Germinal center (tissue), 1 donor: ENCODE measurements at places on chromosomes 3 and 15.
A peak's percentile ranks its signal among the peaks of the same experiment; 100 is the strongest.

- DNase-seq: no peak
These were observed 70.0 kb downstream of the FOXP1 start for GRCh38 chr3:71513515-71513914.

DNA sequence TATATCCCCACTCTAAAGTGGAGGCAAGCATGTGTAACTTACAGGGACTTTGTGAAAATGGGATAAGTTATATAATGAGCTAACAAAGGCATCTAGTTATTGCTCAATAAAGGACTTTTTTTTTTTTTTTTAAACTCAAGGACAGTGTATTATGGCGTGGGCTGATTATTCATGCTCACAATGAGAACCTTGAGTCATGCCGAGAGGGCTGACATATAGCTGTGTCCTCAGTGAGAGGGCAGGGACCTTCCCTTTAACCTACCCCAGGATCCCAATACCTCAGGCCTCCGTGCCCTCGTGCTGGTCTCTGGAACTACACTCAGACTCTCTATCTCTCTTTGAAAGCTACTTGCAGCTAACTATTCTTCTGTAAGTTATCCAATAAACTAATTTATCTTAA lies 319.9 kb upstream of the ICE2 start:
- no peak for DNase-seq

DNA sequence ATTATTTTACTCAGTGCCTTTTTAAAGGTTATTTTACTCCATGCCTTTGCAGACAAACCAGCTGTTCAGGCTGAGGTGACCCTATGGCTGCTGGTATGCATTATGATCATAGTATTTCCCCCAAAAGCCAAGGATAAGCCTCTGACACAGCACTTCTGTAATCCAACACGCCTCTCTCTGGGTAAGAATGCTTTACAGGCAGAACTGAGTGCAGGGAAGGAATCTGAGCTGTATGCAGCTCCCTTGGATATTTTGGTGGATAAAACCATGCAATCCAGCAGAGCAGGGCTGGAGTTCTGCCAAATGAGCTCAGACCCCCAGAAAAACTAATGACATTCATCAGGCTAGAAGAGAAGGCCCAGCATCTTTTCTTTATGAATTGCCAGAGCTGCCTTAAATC lies 11.7 kb upstream of the MAP1A start:
- DNase-seq: no peak

- DNase-seq: no peak
These were observed 86.4 kb upstream of the THBS1 start for GRCh38 chr15:39494462-39494861.

DNA sequence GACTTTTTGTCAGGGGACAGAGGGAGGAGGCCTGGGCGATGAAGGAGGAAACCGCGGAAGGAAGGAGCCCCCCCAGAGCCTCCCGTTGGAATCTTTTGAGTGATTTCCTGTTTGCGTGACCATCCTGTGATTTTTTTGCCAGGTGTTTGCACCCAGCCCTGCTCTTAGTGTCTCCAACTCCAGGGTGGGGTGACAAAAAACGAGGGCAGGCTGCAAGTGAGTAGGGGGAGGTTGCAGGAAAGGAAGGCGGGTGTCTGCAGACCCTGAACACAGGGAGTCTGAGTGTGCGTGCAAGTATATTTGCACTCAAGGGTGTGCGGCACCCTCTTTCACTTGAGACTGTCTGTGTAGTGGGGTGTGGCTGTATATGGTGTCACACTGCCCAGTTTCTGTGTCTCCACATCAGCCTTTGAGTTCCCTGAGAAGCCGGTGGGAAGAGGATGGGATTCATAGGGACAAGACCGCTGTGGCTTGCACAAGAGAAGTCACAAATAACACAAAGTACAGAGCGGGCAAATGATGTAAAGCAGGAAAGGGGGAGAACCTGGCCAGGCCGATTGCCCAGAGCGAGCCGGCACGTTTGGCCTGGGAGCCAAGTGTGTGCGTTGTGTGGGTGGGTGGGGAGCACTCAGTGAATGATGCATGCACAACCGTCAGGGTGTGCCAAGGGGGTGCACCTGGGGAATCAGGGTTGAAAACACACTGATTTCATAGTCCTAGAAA lies 6.6 kb downstream of the ISLR2 start:
- DNase-seq: no peak

GRCh38 chr3:49794926-49795905 lies 4.5 kb downstream of the CDHR4 start:
- DNase-seq: no peak

GRCh38 chr3:69906351-69906966 lies 93.1 kb upstream of the SAMMSON start:
- DNase-seq: no peak

- DNase-seq: no peak
These were observed 264.3 kb upstream of the ZPLD1 start for GRCh38 chr3:102170545-102170944.

GRCh38 chr3:30355622-30356021 lies 250.8 kb upstream of the TGFBR2 start:
- DNase-seq: no peak

DNA sequence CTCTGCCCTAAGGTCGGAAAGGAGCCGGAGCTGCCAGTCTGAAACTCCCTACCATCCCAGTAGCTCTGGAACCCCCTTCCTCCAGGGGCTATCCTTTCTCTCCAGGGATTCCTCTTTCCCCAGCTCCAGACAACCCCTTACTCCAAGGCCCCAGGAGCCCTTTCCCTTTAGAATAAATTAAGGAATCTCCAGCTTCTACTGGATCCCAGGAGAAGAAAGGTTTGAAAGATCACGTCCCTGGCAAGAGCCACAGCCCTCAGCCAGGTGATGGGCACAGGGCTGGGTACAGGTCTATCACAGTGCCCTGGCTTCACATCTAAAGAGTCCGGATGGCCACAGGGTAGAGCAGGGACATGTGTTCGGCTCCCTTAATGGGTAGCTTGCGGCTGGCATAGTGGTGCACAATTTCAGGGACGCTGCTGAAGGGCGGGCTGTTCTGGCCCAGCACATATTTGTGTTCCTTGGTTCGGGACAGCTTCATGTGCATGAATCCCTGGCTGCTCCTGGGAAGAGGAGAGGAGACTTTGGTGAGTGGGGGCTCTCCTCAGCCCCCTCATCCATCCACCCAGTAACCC lies 20.0 kb downstream of the SHF start:
- no peak for DNase-seq

- no peak for DNase-seq
These were observed 45.1 kb downstream of the SCAP start for GRCh38 chr3:47430606-47431005.

GRCh38 chr3:186251948-186252619 lies 110.0 kb downstream of the DGKG start:
- no peak for DNase-seq

DNA sequence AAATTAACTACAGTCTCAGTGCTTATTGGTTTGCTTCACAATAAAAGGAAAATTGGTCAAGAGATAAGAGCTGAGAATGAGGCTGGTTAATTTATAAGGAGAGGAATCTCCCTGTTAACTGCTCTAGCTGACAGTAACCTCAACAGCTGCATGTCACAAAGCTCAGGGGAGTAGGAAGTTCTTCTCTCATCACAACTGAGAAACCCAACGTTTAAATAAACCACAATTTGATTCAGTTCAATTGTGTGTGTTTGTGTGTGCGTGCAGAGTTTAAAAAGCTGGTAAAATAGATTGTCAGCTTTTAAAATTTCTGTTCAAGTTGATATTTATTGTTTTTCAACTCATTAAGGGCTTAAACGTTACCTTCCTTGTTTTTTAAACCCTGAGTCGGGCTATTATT lies 3.5 kb upstream of the TGFBR2 start:
- no peak for DNase-seq

GRCh38 chr3:39933986-39934693 lies 124.7 kb downstream of the MYRIP start:
- no peak for DNase-seq

GRCh38 chr15:87477737-87478686 lies 778.5 kb downstream of the NTRK3 start:
- DNase-seq: no peak

DNA sequence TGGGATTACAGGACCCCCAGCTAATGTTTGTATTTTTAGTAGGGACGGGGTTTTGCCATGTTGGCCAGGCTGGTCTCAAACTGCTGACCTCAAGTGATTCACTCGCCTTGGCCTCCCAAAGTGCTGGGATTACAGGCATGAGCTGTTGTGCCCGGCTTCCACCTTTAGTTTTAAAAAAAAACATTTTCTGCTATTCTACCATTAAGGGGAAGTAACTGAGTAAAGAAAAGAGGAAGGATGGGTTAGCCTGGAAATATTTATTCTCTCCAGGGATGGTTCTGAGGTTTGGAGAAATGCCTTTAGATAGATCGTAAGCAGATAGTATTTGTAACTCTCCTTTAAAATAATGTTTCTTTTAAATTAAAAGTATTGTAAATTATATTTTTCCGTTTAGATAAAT lies 3.1 kb downstream of the AP4E1 start:
- peak; percentile 8 for DNase-seq

DNA sequence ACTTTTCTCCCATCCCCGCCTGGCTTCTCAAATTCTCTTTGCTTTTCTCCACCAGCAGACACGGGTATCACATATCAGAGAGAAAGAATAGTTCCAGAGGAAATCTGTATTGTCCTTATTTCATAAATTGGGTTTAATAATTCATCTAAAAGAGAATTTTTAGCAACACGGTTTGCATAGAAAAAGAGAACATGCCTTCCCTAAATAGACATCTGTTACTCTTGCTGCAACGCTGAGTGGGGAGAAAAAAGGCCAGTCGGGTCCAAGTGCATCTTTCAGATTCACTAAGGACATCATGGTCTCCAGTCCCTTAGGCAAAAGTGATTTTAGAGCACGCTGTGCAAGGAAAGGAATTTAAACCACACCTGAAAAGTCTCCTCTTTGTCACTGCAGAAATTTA lies 201.3 kb downstream of the ABHD5 start:
- DNase-seq: peak; percentile 40

DNA sequence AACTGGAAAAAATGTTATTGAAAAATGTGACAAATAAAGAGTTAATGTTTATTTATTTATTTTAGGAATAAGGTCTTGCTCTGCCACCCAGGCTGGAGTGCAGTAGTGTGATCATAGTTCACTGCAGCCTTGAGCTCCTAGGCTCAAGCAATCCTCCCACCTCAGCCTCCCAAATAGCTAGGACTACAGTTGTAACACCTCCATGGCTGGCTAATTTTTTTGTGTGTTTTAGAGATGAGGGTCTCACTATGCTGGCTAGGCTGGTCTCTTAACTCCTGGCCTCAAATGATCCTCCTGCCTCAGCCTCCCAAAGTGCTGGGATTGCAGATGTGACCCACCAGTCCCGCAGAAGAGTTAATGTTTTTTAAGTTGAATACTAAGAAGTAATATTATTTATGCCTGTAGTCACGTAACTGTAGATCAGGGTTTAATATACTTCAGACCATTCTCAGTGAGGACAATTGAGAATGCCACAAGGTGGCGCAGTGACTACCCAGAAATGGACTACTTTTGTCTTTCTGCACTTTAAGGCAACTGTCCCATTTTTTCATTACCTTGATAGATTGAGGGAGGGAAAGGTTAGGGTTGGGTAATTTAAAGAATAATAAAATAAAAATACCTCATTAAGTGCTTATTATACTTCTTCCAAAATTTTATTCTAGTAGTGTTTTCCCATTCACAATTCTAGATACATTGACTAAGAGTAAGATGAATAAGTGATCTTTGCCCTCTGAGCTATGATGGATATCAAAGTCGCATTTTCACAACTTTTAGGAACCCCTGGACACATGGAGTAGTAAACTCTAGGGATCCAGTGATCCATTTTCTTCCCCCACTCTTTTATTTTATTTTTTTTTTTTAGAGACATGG lies 6.0 kb downstream of the MUC13 start:
- peak; percentile 38 for DNase-seq

DNA sequence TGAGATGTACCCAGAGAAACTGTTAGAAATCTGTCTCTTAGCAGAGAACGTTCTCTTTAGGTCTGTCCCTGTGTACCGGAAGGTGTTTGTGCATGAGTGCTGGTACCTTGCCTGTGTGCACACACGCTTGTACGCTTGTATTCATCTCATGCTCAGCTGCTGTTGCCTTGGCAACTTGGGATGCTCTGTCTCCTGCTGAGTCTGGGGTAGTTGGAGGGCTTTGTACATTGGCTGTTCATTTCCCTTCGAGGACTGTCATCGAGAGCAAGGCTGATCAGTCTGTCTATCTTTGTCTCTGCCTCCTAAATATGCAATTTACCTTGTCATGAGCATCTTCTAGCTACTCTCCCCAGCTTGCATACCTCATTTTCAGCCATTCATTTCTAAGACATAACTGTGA lies 147.2 kb downstream of the SLCO3A1 start:
- no peak for DNase-seq

- no peak for DNase-seq
These were observed 145.6 kb upstream of the TMCO5A start for GRCh38 chr15:37788767-37789396.

DNA sequence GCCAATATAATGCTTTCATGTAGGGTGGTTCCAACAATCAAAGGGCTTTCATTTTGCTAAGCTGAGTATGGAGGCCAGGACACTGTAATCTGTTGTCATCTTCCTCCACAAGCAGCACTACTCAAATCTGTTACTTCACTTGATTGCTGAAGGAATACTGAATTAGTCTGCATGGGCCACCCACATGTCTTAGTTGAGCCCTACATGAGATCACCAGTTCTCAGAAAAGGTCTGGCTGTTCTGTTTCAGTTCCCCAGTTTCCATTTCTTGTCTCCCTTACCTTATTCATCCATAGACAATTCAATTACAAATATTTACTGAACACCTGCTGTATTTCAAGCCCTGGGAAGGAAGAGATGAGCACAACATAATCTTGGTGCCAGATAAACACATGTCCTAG lies 119.2 kb downstream of the FHIT start:
- DNase-seq: no peak

DNA sequence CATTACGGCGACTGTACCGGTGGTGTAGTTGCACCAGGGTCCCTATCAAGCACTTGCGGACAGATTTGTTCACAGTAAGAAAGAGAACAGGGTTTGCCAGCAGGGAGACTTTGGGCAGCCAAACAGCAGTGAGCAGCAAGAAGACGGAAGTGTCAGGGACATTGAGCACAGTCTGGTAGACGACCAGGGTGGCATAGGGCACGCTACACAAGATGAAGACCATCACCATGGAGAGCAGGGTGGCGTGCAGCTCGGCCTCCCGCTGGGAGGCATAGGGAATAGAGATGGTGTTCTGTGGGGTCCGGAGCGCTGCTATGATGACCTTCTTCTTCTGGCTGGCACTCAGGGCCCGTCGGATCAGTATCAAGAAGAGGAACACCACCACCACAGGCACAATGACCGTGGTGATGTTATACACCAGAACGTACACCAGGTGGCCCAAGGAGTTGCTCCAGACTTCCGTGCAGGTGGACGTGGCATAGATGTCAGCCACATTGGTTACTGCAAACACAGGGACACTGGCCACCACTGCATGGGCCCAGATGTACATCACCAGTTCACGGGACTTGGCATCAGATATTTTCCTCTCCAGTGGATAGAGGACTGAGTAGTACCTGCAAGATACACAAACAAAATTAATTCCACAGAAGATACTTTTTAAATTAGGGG lies 19.1 kb upstream of the FSIP1 start:
- DNase-seq: peak; percentile 47

GRCh38 chr15:29889542-29890329 lies 67.5 kb upstream of the TJP1 start:
- no peak for DNase-seq

- DNase-seq: no peak
These were observed 34.9 kb downstream of the GRIP2 start for GRCh38 chr3:14505001-14505802.
